ENCODE measurements at places on chromosomes 12 and 14.

GRCh38 chr12:120162763-120163162, 31.8 kb downstream of the GCN1 start:
- H3K4me3 ChIP-seq = no peak overlapping the region
- peaks cover 97% of the 10 kb centered on the region for H3K36me3 ChIP-seq
- H3K27ac ChIP-seq = no peak overlapping the region

- H3K4me1 ChIP-seq = no peaks in the 10 kb centered on the region
- DNase-seq = no peak
- no peak overlapping the region for H3K4me3 ChIP-seq
- no peaks in the 10 kb centered on the region for H3K36me3 ChIP-seq
- H3K27me3 ChIP-seq = no peaks in the 10 kb centered on the region
- no peak overlapping the region for H3K27ac ChIP-seq
These were observed 176.8 kb downstream of the PHLDA1 start for GRCh38 chr12:75854681-75855309.

- DNase-seq = no peak
- H3K4me3 ChIP-seq = no peak overlapping the region
- no peaks in the 10 kb centered on the region for H3K36me3 ChIP-seq
- peaks cover 5% of the 10 kb centered on the region for H3K4me1 ChIP-seq
- no peak overlapping the region for H3K27ac ChIP-seq
These were observed 15.0 kb downstream of the GXYLT1 start for GRCh38 chr12:42129595-42130204.

- H3K4me3 ChIP-seq = no peak overlapping the region
- DNase-seq = no peak
- peaks cover 88% of the 10 kb centered on the region for H3K4me1 ChIP-seq
- H3K27ac ChIP-seq = peak overlapping the region; percentile 54
- H3K36me3 ChIP-seq = no peaks in the 10 kb centered on the region
These were observed 51.1 kb downstream of the SLC38A1 start for GRCh38 chr12:46217541-46218321.

DNA sequence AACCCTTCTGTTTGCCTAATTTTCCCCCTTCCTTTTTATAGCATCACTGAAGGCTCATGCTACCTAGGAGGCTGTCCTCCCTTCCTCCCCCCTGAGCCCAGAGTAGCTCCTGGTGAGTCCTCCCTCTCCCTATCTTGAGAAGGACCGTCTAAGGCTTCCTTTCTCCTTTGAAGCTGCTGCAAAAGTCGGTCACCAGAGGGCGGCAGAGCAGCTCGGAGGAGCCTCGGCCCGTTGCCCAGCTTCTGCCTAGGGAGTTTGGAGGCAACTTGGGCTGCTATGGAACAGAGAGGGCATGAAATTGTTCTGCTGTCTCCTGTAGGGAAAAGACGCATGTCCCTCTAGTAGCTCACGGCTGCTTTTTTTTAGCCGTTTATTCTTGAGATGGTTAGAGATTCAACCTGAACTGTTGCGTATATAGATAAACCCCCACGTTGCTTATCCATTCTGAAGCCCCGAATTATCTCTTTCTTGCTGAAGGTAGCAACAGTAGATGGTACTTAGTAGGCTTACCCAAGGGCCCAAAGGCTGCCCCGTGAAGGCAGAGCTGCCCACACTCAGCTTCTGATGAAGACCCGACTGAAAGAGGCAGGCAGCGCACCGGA, 5.7 kb downstream of the WNT5B start:
- H3K27ac ChIP-seq = no peak overlapping the region
- H3K4me1 ChIP-seq = no peaks in the 10 kb centered on the region
- no peak overlapping the region for H3K4me3 ChIP-seq
- H3K36me3 ChIP-seq = no peaks in the 10 kb centered on the region
- H3K27me3 ChIP-seq = no peaks in the 10 kb centered on the region
- DNase-seq = peak; percentile 92
